ENCODE measurements at places on chromosomes 12 and 14.

GRCh38 chr12:12720672-12721161 lies 3.5 kb downstream of the CDKN1B start:
- no peak for DNase-seq

DNA sequence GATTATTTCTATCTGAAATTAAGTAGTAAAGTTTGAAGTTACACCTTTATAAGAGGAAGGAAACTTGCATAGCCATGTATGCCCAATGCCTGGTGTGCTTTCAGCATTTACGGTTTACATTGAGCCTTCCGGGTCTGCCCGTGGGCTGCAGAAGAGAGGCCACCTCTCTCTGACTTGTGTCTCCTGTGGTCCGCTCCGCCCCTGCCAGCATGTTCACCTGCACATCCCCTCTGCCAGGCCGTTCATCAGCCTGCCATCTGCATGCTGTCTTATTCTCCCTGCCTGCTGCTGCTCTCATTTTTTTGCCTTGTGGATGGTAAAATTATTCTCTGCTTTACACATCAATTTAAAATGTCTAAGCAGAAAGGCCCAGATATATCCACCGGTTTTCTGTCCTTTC lies 41.5 kb upstream of the DYNC1H1 start:
- DNase-seq = no peak

DNA sequence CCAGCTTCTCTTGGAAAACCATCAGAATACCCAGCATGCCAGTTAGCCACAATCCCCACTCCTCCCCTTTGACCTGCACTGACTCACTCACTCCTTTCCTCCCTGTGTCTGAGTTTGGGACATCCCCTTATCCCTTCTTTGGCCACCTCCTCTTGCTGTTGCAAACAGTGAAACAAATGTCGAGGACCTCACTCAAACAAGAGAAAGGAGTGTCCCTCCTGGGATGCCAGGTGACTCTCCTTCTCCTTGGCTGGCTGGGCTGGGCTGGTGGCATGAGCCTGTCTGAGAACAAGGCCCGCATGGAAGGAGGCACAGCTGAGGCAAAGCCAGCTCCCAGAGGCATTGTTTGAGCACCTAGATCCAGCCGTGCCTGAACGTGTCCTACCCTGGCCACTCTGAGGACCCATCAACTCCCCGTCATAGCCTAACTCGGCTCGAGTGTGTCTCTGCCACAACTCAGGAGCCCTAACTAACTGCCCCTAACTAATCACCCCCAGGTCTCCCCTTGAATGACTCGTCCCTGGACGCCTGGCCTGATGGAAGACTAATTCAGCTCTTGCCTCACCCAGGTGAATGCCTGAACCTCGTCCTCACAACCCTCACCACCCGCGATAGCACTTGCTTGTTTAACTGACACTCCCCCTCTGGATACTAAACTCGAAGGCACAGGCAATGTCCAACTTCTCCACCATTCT lies 43.0 kb downstream of the NCOR2 start:
- no peak for DNase-seq

GRCh38 chr14:102723650-102724049 lies 53.6 kb upstream of the TRAF3 start:
- DNase-seq = no peak

DNA sequence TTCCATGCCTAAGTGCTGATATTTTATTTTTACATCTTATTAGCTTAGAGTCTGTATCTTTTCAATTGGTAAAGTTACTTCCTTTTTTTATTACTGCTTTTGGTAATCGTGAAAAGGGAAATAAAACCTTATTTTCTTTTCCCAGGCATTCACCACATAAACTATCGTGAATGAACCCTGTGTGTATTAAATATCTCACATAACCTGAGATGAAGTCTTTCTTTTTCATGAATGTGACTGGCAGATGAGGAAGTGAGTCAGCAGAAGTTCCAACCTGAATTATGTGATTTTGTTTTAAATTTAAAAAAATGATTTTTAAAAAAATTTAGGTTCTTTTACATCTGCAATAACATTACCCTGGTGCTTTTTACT lies 26.0 kb downstream of the MYBPC1 start:
- DNase-seq = no peak

DNA sequence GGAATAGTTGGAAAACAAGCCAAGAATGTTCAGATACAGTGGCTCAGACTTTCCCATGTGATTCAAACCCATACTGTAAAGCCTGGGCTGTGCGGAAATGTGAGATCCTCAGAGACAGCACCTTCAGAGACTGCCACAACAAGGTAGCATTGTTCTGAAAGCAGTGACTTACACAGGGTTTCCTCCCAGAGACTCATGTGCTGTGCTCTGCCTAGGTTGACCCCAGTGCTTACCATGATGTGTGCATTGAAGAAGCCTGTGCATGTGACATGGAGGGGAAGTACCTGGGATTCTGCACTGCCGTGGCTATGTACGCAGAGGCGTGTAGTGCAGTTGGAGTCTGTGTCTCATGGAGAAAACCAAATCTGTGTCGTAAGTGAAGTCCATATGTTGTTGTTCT lies 219.4 kb downstream of the LRRK2 start:
- no peak for DNase-seq

DNA sequence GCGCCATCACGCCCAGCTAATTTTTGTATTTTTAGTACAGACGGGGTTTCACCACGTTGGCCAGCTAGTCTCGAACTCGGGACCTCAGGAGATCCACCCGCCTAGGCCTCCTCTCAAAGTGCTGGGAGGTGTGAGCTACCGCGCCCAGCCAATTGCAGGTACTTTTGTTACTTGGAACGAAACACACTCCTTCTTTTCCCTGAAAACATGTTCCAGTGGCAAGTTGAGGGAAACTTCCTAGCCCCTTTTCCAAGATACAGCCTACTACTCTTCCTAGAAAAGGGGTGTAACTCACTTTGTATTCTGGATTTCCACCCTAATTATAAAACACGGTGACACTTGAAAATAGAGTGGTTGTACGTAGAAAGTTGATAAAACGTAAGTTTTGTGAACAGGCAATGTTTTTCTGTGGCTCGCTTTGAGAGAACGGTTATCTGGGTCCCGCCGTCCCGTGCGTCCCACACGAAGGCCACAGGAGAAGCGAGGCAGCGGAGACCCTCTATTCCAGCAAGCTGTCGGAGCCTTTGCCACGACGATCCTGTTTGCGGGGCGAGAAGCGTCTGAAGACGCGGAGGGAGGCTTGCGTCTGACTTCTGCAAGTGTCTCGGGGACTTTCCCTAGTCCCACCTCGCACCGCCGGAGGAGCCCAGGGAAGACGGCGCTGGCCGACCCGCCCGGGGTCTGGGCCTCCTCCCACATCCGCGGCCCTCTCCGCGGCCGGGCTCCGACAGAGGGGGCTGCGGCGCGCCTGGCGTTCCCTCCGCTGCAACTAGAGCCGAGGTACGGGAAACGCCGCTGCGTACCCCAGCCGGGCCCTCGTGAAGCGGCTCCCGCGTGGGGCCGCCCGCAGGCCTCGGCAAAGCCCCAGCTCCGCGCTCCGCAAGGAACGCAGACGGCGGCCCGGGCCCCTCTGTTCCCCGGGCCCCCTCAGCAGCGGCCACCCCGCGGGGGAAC lies 745 bp downstream of the CDCA4 start:
- DNase-seq = no peak

- no peak for DNase-seq
Observed at GRCh38 chr14:59347915-59348314, 117.3 kb downstream of the GPR135 start.

DNA sequence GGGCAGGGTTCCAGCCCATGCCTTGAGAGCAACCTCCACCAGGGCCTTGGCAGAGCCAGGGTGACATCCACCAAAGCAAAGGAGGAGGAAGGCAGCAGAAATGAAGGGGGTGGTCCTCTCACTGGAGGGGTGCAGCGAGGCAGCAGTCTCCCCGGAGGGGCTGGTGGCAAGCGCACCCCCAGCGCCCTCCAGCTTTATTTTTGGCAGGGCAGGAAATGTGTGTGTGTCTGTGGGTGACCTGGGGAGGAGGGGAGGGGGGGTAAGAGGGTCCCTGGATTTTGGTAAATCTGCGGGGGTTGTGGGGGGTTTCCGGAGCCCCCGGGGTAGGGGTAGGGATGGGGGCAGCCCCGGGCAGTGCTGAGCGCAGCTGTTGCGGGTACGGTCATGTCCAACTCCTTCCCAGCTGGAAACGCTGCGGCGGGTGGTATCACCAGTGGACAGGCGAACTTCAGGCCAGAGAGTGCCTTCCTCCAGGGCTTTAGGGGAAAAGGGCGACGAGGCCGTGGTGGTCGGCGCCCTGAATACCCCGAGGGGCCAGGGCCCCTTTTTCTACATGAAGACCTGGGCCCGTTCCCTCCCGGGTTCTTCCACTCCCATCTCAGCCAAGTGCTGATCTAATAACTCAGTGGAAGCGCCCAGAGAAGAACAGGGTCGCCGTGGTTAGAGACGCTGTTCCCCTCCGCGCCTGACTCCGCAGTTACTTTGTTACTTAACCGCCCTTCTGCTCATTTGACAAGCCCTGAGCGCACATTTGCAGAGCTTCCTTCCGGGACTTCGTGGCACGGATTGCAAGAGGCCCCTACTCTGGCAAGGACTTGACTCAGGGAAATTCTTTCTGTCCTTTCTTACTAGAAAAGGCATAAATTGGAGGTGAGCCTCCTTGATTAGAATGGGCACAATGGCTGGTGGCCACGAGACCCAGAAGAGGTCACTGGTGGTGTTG lies 55.2 kb downstream of the FOS start:
- DNase-seq = no peak

DNA sequence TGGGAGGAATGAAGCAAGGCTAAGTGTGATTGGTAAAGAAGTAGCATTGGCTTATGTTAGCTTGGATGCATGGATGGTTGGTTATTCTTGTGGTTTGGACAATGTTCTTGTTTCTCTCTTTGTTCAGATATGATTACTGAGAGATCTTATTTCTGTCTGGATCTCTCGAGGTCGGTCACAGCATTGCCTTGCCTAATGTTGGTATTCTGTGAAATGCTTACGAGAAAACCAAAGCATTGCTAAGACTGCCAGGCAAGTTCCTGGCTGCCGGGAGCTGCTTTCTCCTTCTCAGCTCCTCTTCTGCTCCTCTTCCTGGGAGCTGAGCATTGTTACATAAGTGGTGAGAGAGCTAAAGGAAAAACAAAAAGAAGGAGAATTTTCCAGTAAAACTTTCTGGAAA lies 7.4 kb upstream of the RND1 start:
- no peak for DNase-seq

DNA sequence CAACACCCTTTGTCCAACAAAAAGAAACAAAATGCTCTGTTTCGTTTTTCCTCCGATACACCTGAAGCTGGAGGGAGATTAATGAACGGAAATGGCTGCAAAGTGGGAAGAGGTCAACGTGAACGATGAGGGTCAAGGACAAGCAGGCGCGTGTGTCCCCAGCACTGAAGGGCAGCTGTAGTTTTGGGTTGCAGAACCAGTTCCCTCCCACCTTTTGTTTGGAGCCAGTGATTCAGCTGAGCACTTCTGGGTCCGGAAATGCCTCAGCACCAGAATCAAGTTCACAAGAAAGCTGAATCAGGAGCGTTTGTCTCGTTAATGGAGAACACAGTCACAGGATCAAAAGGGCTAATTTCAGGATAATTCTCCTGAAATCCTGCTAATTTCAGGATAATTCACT lies 51.1 kb upstream of the PWP1 start:
- no peak for DNase-seq

DNA sequence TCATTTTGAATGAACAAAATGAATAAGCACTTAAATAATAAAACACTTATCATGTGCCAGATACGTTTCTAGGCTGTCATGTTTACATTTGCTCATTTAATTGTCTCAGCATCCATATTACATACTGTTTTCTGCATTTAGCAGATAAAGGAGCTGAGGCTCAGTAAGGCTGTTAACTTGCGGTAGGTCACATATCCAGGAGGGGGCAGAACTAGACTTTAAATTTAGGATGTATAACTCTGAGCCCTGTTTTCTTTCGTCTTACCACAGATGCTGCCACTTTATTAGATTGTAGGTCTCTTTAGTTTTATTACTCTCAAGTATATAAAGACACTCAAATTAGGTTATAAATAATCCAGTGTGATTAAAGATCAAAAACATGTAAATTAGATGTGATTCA lies 17.7 kb downstream of the IRAK4 start:
- no peak for DNase-seq

DNA sequence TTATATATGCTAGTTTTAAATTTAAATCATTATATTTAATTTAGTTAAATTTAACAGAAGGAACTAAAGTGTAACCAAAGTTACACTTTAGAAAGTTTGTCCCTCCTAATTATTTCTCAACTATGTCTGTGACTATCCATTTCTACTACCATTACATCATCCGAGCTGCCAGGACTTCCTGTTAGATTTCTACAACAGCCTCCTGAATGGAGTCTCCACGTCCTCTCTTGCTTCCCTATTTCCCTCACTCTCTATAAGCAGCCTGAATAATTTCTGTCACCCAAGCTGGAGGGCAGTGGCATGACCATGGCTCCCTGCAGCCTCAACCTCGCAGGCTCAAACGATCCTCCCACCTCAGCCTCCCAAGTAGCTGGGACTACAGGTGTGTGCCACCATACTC lies 84.1 kb downstream of the TTC7B start:
- DNase-seq = no peak

- DNase-seq = no peak
Observed at GRCh38 chr12:53058674-53059433, 9.0 kb downstream of the TNS2 start.

DNA sequence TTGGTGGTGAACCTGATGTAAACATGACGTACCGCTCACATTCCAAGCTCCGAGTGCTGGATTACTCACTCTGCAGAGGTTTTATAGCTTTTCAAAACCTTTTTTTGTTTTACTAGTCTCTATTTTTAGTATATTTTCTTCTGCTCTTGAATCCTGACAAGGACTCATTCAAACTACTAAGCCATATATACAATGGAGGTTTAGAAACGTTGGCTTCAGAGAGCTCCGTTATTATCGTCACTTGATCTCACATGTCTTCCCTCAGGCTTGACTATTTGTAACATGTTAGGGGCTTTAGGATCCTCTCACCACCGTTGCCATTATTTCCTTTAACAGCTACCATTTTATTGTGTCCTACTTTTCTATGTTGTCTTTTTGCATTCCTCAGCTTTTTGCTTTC lies 1321.5 kb upstream of the FLRT2 start:
- no peak for DNase-seq

DNA sequence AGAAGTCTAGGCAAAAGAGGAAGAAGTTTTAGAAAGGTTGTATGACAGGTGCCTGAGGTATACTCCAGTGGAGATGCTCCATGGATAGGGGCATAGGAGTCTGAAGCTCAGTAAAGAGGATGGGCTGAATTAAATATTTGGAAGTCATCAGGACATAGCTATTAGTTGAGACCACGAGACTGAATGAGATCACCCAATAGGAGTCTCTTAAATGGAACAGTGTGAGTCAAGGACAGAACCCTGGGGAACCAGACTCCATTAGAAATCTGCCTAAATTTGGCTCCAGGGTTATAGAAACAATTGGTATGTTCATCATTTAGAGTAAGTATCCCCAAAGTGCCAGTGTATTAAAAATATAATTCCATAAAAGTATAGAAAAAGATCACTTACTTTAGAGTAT lies 172.6 kb downstream of the PRKCH start:
- DNase-seq = no peak

GRCh38 chr12:112140728-112141127 lies 15.4 kb downstream of the TRAFD1 start:
- DNase-seq = no peak

GRCh38 chr12:52826611-52827498 lies 7.3 kb downstream of the KRT79 start:
- no peak for DNase-seq

- DNase-seq = no peak
Observed at GRCh38 chr12:132672678-132673077, 14.5 kb downstream of the POLE start.
